ENCODE measurements at places on chromosomes 2 and 18.

GRCh38 chr2:121245120-121245820 is 39.7 kb downstream of the TFCP2L1 start:
- peaks cover 37% of the 10 kb centered on the region for H3K36me3 ChIP-seq
- no peak overlapping the region for H3K4me3 ChIP-seq
- no peaks in the 10 kb centered on the region for H3K4me1 ChIP-seq
- DNase-seq, result no peak
- no peaks in the 10 kb centered on the region for H3K27me3 ChIP-seq

DNA sequence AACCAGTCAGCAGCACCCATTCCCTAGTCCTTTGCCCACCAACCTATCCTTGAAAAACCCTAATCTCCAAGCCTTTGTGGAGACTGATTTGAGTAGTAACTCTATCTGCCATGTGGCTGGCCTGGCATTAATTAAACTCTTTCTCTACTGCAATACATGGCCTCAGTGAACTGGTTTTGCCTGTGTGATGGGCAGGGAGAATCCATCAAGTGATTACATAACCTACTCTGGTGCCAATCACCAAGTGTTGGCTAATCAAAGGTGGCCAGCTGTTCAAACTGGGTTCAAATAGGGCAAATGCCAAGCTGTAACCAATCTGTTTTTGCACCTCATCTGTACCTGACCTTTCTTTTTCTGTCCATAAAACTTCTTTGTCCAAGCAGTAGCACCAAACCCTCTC is 139.8 kb upstream of the XPO1 start:
- no peaks in the 10 kb centered on the region for H3K36me3 ChIP-seq
- no peak overlapping the region for H3K4me3 ChIP-seq
- no peaks in the 10 kb centered on the region for H3K27me3 ChIP-seq
- no peaks in the 10 kb centered on the region for H3K4me1 ChIP-seq
- no peak overlapping the region for H3K27ac ChIP-seq

DNA sequence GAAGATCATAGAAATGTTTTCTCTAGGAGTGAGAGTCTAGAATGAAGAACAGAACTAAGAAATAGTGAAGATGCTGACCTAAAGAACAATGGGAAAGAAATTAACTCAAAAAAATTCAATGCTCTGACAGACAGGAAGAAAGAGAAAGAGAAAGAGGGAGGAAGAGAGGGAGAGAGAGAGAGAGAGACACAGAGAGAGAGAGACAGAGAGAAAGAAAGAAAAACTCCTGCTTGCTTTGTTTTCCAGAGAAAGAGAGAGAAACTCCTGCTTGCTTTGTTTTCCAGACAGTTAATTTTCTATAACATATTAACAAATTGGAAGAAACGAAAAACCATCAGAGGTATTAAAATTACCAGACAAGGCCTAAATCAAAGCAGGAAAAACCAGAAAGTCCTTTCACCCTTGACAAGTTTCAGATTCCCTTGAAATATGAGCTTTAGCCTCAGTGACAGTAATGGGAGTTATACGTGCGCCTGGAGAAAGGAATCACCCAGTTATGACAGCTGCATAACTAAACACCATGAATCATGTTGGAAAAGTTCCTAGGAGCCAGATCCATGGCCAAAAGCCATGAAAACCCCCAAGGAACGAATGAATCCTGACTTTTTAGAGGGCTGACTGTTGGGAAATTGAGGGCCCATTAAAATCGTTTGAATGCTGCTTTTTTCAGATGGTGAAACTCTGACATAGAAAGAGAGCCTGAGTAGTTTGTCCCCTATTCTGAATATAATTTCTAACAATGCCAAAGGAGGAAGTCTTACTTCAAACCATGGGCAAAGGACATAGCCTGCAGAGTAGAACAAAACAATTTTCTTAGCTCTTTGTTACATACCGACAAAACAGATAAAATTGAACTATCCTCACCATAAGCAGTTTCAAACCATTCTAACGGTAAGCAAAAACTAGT is 228.6 kb upstream of the CHST9 start:
- no peak overlapping the region for H3K4me3 ChIP-seq
- H3K4me1 ChIP-seq, result no peaks in the 10 kb centered on the region
- H3K36me3 ChIP-seq, result no peaks in the 10 kb centered on the region
- no peak for DNase-seq

- peak overlapping the region; percentile 45 for H3K27ac ChIP-seq
- DNase-seq, result no peak
- H3K27me3 ChIP-seq, result no peaks in the 10 kb centered on the region
- no peak overlapping the region for H3K4me3 ChIP-seq
- peaks cover 20% of the 10 kb centered on the region for H3K4me1 ChIP-seq
Measured at GRCh38 chr2:191500884-191501560, 176.9 kb upstream of the NABP1 start.

DNA sequence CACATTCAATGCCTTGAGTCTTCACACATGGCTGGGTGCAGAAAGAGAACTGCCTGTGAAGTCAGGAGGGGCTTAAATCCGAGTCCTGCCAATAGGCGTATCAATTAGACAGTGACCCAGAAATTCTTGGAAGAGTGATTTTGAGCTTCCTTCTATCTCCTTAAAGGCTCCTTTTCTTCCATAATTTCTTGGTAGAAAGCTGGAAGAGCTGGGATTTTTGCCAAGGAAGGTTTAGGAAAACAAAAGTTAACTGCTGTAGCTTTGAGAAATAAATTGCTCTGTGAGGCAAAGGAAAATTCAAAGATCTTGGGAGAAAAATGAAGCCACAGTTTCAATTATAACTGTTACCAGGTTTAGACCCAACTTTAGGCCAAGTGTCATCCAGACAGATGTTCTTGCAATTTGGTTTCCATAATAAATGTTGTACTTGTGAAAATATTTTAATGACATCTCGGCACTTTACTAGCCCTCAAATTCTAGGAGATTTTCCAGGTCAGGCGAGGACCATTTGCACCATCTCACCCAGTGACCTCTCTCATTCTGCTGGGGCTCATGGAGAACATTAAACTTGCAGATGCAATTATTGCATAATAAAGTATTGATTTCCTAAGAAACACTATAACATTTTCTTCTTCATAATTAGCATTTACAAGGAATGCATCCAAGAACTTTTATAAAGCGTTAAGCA is 329.7 kb upstream of the MEIS1 start:
- H3K36me3 ChIP-seq, result no peaks in the 10 kb centered on the region
- no peaks in the 10 kb centered on the region for H3K4me1 ChIP-seq
- H3K4me3 ChIP-seq, result no peak overlapping the region
- DNase-seq, result no peak
- H3K27ac ChIP-seq, result no peak overlapping the region

Data from suprapubic skin (tissue), 4 donors.